Foreskin keratinocyte (primary cell): ENCODE measurements at places on chromosomes 16 and 17.

GRCh38 chr16:88308441-88309173 lies 74.2 kb upstream of the ZNF469 start:
- no peak for DNase-seq

DNA sequence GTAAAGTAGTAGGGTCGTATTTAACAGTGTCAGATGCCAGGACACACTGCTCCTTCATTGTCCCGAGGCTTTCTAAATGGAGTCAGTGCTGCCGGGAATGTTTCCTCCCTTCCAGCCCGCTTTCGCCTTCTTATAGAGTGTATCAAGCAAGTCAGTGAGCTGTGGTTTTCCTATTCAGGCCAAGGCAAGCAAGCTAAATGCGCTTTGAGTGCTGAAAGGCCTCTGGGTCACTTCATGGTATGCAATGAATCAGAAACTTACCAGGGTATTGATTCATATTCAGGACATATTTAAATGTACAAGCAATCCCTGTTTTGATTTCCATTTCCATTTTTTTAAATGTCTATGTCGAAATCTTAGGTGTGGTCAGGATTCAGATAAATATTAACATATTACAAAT lies 327.9 kb upstream of the SOX9 start:
- peak; percentile 96 for DNase-seq

- no peak for DNase-seq
These were observed 32.8 kb downstream of the TMEM186 start for GRCh38 chr16:8764525-8765250.

- no peak for DNase-seq
These were observed 7.8 kb downstream of the SHCBP1 start for GRCh38 chr16:46613352-46613751.

- DNase-seq = no peak
These were observed 773 bp downstream of the SYNGR3 start for GRCh38 chr16:1990351-1991134.

DNA sequence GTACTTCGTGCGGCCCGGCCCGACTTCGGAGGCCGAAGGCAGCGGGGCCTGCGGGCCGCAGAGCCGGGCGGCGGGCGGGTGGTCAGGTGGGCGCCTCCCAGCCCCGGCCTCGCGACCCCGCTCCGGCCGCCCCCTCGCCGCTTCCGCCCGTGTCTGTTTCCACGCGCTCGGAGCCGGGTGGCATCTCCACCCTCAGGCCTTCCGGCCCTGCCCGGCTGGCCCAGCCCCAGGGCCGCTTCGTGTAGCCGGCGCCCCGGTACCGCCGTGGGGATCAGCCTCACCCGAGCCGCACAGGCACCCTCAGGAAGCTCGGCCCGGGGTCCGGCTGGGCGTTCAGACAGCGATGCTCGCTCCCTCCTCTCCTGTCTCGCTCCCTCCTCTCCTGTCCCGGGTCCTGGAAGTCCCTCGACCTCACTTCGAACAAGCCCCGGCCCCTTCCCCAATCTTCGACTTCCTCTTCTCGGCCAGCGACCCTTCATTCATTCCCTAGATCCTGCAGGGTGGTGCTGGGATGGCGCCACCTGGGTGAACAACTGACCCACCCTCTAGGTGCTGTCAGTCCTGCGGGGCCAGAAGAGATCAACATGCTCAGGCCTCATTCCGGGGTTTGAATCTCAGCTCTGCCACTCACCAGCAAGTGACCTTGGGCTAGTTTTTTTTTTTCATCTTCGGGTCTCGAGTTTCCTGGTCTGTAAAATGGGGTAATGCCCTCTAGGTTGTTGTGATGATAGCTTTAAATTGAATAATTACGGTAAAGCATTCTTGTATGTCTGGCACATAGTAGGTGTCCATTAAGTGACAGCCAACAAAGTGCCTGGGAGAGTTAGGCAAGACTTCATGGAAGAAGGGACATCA lies 610 bp downstream of the VPS4A start:
- no peak for DNase-seq

DNA sequence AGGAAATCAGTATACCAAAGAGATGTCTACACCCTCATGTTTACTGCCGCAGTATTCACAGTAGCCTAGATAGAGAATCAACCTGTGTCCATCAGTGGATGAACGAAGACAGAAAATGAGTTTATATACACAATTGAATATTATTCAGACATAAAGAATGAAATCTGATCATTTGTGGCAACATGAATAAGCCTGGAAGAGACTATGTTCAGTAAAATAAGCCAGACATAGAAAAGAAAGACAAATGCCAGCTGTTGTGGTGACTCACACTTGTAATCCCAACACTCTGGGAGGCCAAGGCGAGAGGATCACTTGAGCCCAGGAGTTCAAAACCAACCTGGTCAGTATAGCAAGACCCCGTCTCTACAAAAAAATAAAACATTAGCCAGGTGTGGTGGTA lies 16.1 kb downstream of the NUDT16L1 start:
- DNase-seq = no peak

DNA sequence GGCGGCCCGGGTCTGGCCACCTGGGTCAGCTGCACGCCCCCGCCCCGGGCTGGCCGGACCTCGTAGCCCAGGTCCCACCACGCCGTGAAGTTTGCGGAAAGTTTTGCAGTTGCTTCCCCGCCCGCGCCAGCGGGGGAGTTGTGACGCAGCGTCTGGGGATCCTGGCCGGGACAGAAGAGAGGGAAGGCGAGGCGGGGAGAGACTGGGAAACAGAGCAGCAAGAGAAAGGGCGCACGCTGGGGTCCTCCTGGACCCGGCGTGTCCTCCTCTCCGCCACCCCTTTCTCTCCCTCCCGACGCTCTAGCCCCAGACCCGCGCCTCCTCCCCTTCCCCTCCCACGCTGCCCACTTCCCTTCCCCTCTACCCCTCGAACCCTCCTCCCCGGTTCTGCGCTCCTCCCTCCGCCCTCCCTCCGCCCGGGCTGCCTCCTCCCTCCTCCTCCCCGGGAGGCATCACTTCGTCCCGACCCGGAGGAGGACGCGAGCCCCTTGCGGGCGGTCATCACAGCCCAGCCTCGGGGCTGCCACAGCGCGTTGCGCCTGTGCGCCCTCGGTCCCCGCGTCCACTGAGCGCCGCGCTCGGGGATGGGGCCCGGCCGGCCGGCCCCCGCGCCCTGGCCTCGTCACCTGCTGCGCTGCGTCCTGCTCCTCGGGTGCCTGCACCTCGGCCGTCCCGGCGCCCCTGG lies at the start of gene MRC2:
Gene MRC2 (plus strand): TSS at position 452 of the 685 bp plus-strand sequence. CDS start 133 bp downstream, at position 585.
- DNase-seq = peak; percentile 47

GRCh38 chr16:2765462-2766404 lies 11.3 kb downstream of the ELOB start:
- no peak for DNase-seq

DNA sequence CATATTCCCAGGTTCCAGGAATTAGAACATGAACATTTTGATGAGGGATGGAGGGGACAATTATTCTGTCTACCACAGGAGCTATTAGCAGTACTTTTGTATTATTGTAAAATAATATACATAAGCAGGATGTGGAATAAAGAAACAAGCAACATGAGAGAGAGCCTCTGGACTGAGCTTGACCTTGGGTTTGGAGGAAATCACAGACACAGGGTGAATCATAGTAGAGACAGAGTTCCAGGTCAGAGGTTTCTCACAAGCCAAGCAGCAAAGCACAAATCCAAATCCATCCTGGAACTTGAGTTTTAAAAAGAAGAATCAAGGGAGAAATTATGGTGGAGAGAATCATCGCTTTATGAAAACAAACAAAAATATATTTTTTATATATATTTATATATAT lies 5.1 kb downstream of the KRT31 start:
- no peak for DNase-seq

GRCh38 chr17:82106688-82107305 lies 8.8 kb upstream of the FASN start:
- DNase-seq = no peak

DNA sequence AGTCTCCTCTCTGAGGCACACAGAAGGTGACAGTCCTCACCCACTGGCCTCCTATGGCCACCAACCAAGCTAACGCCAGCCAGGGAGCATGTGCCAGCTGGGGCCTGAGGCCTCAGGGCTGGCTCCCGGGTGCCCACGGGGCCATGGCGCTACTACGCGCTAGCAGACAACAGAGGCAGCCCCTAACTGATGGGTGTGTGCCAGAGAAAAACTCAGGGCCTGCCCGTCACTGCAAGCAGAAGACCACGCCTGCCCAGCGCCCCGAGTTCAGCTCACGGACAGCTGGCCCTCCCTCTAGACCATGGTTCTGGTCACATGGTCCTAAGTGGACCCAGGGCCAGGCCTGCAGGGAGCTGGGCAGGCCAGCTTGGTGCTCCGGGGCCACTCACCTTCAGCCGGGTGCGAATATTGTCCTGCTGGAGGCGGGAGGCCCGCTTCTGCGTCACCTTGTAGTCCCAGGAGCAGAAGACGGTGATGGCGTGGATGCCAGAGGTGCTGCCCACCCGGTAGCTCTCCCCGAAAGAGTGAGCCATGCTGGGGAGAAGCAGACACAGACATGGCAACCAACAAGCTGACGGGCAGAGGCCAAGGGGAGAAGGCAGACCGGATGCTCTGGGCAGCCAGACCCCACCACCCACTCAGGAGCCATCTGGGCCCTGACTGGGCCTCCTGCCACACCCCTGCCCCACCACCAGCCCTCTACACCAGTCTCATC lies 6.2 kb downstream of the TMC6 start:
- no peak for DNase-seq

- DNase-seq = peak; percentile 22
These were observed 149.6 kb upstream of the GNAO1 start for GRCh38 chr16:56041556-56042140.

- no peak for DNase-seq
These were observed 14.7 kb downstream of the LLGL2 start for GRCh38 chr17:75539967-75540729.

DNA sequence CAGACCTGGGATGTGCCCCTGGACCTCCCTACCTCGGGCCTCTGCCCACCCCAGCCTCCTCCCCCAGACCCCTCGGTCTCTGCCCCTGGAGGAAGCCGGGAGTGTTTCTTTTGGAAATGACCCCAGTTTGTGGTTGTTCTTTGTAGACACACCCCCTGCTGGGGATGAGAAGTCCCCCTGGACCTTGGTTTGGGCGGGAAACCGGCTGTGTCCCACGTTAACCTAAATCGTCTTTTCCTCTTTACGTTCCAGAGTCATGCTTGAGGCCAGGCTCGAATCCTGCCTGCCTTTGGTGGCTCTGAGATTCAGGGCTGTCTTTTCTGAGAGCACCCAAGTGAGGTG lies 116.6 kb downstream of the METRNL start:
- no peak for DNase-seq

- DNase-seq = no peak
These were observed at the start of gene RHBDL1 for GRCh38 chr16:674968-675883. RHBDL1 (plus strand) TSS chr16:675671; CDS start chr16:675791, 120 bp downstream.

- peak; percentile 88 for DNase-seq
These were observed 1.1 kb downstream of the FHOD1 start for GRCh38 chr16:67246081-67246755.

GRCh38 chr17:55284001-55284884 lies 19.5 kb downstream of the HLF start:
- DNase-seq = no peak

GRCh38 chr16:48049847-48050246 lies 105.9 kb downstream of the ABCC12 start:
- DNase-seq = no peak

- DNase-seq = no peak
These were observed 8.4 kb upstream of the LGALS3BP start for GRCh38 chr17:78988152-78988551.

- DNase-seq = no peak
These were observed 1.7 kb downstream of the CRAMP1 start for GRCh38 chr16:1613728-1614455.

DNA sequence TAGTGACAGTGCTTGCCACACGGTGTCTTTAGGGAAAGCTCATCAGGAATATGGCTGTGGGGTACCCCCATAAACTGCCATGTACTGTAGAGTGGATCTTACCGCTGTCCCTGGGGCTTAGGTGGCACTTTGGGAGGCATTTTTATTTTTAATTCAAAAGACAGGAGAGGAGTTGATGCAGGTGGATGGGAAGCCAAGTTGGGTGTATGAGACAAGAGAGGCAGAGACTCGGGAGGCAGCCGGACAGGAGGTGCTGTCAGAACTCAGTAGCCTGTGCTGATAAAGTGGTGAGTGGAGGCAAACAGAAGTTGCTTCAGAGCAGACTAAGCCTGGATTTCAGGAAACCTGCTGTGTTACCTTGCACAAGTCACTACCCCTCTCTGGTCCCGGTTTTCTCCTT lies 185.9 kb downstream of the TMEM132E start:
- DNase-seq = no peak

- no peak for DNase-seq
These were observed 19.1 kb upstream of the WFIKKN2 start for GRCh38 chr17:50816271-50816670.

GRCh38 chr16:50528820-50529219 lies 19.4 kb upstream of the NKD1 start:
- no peak for DNase-seq

- no peak for DNase-seq
These were observed 32.6 kb downstream of the CNTNAP4 start for GRCh38 chr16:76309639-76310335.

- DNase-seq = no peak
These were observed 1.6 kb downstream of the PRSS41 start for GRCh38 chr16:2799859-2800226.

DNA sequence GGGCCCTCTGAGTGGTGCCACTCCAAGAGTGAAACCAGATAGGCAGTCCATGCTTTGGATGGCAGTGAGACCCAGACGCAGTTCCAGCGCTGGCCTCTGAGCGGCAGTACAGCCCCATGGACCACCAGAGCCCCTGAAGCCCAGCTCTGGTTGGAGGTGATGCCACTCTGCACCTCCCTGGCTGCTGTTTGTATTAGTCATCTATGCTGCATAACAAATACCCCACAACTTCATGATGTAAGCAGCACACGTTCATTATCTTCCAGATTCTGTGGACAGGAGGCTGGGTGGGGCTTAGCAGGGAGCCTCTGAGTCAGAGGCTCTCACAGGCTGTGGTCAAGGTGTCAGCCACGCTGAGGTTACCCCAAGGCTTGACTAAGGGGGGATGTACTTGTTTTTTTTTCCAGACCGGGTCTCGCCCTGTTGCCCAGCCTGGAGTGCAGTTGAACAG lies 5.1 kb upstream of the NME4 start:
- peak; percentile 72 for DNase-seq

DNA sequence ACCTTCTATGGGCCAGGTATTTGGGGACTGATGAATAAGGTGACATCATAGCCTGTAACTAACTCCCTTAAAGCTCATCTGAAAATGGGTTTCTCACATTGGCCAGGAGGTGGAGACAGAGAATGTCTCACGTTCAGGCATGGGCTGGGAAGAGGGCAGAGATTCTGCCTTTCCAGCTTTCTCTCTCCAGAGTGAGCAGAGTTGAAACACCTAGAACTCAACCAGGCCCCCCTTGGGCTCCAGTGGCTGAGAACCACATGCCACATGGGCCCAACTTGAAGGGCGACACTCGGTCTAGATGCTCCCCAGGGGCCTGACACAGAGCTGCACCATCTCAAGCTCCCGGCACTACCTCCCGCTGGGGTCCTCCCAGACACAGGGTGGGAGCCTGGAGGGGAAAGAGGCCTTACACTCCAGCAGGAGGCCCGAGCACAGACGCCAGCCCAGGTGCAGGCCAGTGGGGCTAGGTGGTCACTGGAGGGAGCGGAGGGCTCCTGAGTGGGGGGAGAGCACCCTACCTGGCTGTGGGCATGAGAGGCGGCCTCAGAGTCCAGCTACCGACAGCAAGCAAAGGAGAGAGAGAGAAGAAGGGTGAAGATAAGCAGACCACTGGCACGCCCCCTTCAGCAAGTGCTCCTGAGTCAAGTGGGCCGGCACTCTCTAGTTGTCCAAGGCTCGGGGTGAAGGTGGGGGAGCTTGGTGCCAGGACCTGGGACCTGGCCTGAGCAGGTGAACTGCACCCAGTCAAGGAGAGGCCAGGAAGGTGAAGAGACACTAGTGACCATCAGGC lies 55.9 kb downstream of the MYO18A start:
- no peak for DNase-seq
